NCI-H510A treated with DMSO at 0.1 percent for 48 hours (cell line): ENCODE measurements at places on chromosomes 6 and 20.

DNA sequence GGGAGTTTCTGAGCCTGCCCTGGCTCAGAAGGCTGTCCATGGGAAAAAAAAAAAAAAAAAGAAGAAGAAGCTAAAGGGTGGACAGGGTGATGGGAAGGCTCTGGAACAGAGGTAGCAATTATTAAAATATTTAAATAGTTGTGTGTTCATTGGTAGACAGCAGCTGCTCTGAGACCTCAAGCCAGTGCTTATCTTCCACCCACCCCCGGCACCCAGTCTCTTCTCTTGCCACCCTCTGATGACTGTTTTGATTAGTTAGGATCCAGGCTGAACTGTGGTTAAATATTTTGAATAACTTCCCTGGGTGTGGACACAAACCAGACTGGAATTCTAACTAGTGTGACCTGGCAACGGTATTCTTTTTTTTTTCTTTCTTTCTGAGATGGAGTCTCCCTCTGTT, 16.9 kb upstream of the SRSF3 start:
- DNase-seq, result no peak

DNA sequence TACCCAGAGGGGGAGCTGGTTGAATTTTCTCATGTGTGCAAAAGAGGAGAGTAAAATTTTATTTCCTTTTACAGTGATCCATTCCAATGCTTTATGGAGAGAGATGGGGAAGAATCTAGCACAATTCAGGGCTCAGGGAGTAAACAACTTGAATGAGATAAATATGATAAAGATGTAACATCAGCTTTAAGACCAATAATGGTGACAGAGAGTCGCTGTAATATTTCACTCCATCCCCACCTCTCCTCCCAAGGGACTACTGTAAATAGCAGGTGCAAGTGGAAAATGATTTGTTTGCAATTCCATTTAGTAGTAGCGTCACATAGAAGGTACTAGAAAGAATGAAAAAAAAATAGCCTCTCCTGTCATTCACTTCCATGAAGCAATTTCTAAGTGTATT, 4.8 kb downstream of the CRISP3 start:
- DNase-seq, result peak; percentile 49

DNA sequence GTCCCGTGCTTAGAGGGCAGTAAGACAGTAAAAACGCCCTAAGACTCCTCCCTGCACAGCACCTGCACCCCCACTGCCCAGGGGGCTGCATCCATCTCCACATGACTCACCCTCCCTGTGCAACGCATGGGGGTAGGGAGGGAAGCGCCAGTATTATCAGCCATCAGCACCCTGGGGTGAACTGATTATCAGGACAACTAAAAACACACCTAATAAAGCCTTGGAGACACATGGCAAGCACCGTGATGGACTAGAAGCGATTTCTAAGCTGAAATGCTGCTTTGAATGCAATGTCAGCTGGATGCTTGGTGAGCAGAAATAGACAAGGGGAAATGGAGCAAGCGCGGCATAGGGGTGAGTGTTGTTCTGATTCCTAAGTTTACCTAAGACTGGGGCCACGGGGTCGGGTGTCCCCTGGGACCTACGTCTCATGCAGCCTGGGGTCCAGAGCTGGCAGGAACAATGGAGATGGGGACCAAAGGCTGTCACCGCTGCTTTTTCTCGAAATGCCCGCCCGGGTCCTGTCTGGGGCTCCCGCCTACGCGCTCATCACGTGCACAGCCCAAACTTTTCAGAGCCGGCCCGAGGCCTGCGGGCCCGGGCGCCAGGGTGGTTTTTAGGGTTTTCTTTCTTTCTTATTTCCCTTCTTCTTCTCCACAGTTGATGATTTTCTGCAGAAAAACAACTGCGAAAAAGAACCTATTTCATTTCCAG, 702 bp upstream of the TNFAIP3 start:
- DNase-seq, result no peak

- no peak for DNase-seq
These were observed 219.3 kb downstream of the ARHGAP18 start for GRCh38 chr6:129490521-129491255.

DNA sequence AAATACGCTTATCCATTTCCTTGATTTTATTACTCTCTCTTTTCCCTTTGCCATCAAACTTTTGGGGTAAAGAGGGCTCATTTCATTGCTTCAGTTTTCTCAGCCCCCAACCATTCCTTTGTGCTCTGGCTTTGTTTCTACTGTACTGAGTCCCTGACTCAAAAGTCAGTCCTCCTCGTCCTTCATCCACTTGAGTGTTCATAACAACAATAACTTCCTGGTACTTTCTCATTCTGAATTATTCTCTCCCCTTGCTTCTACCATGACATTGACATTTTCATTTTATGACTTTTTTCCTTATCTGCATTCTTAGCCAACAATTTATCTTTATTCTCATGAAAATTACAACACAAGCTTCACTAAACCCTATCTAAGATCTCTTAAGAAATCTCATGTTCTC, 911 bp downstream of the ENPP3 start:
- DNase-seq, result no peak

GRCh38 chr6:32968867-32969684, 682 bp downstream of the BRD2 start:
- peak; percentile 84 for DNase-seq

DNA sequence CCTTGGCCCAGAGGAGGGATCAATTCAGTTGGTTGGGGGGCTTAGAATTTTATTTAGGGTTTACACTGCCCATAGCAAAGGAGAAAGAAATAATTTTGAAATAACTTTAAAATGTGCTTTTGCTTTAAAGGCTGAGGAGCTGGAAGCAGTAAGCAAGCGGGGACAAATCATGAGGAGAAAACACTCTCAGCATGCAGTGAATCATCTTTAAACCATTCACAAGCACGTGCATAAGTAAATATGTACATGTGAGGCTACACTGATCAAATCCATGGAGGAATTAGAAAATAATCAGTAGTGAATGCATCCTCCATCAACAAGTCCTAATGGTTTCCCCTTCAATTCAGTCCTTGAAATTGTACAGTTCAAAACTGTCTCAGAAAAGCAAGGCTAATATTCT, 181.0 kb downstream of the MTFR2 start:
- DNase-seq, result no peak

GRCh38 chr20:46077642-46078305, 12.0 kb downstream of the NCOA5 start:
- DNase-seq, result no peak

- DNase-seq, result no peak
These were observed 8.7 kb upstream of the HLA-E start for GRCh38 chr6:30480536-30481156.

GRCh38 chr20:43765916-43766315, 39.1 kb upstream of the GTSF1L start:
- DNase-seq, result no peak

- DNase-seq, result no peak
These were observed 129.8 kb downstream of the SASH1 start for GRCh38 chr6:148472171-148473105.

DNA sequence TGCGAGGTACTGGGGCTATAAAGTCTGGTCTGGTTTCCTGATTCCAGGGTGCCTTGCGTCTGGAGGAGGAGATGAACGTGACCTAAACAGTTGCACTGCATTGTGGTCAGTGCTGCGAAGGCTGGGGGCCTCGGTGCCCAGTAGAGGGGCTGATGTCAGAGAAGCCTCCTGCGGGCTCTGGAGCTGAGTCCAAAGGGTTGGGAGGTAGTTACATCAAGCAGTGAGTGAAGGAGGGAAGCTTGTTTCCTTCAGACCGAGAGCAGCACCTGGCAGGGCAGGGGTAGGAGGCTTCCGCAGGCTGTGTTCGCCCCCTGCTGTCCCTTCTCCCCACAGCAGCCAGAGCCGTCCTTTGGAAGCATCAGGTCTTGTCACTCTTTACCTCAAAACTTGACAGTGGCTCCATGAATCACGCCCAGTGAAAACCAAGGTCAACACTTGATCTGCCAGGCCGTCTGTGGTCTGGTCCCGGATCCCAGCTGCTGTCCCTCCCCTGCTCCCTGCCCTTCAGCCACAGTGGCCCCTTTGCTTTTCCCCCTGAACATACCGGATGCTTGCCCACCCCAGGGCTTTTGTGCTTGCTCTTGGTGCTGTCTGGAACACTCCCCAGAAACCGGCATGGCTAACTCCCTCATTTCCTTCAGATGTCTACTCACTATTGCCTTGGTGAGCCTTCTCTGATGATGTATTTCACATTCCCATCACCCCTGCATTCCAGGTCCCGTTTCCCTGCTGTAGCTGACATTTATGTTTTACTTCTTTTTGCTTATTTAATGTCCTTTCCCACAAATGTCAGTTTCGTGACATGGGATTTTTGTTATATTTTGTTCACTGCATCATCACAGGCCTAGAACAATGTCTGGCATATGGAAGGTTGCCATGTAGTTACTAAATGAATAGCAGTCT, 7.0 kb downstream of the DYNLRB1 start:
- peak; percentile 48 for DNase-seq

- DNase-seq, result no peak
These were observed 253.2 kb downstream of the UST start for GRCh38 chr6:148999929-149000468.

DNA sequence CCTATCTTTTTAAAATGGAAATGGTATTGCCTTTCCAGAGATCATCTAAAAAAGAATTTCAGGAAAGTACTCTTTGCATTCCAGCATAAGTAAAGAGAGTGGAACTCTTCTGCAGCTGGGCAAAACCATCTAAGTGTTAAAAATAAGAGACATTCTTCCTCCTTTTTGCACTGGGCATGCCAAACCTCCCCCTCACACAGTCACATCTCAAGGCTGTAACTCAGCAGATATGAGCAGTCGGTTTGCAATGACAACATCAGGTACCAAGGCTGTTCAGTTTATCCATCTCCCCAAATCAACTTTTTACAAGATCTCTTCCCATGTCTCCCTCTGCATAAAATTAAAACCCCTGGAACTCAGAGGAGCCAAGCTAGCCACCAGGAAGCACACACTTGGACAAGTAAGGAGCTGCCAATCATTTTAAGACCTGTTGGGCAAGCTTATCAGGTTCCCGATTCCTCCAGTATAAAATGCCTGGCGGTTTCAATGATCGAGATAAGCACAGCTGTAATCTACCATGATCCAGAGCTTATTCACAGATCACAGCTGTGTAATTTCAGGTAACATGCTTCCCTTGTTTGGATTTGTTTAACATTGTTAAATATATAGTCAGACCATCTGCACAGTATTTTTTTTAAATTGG, 23.2 kb downstream of the ID4 start:
- peak; percentile 71 for DNase-seq

DNA sequence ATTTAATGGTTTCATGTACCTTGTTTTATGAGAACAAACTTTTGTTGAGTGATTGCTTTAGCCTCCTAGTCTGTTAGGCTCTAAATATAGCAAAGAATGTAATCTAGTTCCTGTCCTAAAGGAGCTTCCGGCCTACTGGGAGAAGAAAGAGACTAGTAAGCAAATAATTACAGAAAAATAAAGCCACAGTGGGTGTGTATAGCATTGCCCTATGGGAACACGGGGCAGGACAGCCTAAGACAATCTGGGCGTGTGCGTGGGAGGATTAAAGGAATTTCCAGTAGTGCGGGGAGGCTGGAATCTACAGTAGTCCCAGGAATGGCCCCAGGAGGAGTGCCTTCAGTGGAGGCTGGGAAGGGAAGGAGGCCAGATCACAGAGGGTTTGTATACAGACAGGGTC, 98.1 kb upstream of the AKAP12 start:
- DNase-seq, result no peak

GRCh38 chr6:10719296-10719963, 3.4 kb upstream of the TMEM14C start:
- DNase-seq, result no peak

DNA sequence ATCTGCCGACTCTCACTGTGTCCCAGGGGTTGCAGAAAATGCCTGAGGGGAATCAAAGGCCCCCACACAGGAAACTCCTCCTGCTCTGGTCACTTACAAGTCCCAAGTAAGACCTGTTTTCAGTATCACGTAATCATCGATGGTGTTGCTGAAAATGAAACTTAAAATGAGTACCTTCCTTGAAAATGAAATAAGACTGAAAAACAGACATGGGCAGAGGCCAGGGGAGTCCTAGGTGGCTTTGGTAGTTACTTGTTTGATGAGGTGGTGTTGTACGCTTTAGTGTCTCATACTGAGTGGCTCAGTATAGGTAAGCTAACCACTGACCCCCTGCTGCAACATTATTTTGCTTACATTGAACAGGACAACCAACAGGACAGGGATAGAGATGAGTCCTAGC, 43.0 kb upstream of the SYNCRIP start:
- DNase-seq, result no peak

GRCh38 chr6:21070620-21071019, 522.9 kb upstream of the SOX4 start:
- no peak for DNase-seq

DNA sequence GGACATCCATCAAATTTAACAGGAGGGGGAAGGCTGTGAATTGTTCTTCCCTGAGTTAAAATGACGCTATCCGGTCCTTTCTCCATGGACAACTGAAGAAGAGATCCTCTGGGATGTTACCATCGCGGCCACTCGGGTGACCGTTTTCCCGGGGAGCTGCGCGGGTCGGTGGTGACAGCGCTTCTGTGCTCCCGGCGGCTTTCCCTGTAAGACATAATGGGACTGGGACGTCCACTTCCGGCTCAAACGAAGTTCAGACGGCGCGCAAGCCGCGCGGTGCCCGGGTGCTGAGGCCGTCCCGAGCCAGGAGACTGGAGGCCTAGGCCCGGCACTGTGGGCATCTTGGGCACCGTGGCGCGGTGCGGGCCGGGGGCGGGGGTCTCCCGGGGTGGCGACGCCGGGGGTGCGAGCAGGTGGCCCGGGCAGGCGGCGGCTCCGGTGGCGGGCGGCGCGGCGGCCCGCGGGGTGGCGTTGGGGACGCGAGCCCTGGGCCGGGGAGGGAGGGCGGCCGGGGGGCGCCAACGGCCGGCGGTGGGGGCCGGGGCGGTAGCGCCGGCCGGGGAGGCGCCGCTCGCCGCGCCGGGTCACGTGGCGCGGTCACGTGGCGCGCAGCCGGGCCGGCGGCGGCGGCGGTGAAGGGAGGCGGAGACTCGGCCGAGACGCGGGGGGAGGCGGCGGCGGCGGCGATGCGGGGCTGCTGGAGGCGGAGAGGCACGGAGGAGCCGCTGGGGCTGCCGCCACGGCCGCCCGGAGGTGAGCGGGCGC, 63.6 kb downstream of the GTF2H5 start:
- DNase-seq, result peak; percentile 45
